ENCODE measurements at places on chromosomes 5 and 9.

GRCh38 chr5:178940569-178941360 is at the start of gene ZNF454:
TSS of gene ZNF454 (plus strand) at chr5:178941198. CDS start at chr5:178942792, 1,594 bp downstream.
- DNase-seq = no peak

- DNase-seq = peak; percentile 62
Observed at GRCh38 chr9:130448035-130448624, 3.4 kb downstream of the ASS1 start.

- DNase-seq = no peak
Observed at GRCh38 chr5:131794586-131794985, 2.2 kb downstream of the FNIP1 start.

- no peak for DNase-seq
Observed at GRCh38 chr5:99116526-99116925, 187.7 kb upstream of the CHD1 start.

DNA sequence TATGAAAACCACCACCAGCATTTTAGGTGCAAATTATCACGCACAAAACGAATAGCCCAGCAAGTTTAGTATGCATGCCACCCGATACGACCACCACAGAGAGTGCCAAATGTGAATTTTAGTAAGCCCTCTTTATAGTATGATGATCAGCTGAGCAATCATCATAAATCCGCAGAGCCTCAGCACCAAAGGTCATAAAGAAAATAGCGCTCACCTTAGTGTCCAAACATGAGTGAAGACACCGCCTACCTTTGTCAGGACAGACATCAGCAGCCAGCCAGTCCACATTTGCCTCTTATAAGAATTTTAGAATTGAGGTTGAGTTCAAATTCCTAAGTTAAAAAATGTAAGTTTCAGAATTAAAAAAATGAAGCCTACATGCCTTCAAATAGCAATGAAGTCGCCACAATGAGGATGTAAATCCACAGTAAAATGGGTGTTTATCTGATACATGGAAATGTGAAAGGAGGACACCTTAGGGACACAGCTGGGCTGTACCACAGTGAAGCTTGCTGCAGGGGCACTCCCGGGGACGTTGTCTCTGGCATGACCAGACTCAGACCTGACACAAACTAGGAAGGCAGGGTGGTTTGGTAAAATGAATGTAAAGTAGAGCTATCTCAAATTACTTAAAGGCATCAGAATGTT is 149.0 kb downstream of the AUH start:
- DNase-seq = no peak

DNA sequence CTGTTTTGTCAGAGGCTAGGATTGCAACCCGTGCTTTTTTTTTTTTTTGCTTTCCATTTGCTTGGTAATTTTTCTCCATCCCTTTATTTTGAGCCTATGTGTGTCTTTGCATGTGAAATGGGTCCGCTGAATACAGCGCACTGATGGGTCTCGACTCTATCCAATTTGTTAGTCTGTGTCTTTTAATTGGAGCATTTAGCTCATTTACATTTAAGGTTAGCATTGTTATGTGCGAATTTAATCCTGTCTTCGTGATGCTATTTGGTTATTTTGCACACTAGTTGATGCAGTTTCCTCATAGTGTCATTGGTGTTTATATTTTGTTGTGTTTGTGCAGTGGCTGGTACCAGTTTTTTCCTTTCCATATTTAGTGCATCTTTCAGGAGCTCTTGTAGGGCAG is 36.2 kb upstream of the TAF11L2 start:
- DNase-seq = no peak

DNA sequence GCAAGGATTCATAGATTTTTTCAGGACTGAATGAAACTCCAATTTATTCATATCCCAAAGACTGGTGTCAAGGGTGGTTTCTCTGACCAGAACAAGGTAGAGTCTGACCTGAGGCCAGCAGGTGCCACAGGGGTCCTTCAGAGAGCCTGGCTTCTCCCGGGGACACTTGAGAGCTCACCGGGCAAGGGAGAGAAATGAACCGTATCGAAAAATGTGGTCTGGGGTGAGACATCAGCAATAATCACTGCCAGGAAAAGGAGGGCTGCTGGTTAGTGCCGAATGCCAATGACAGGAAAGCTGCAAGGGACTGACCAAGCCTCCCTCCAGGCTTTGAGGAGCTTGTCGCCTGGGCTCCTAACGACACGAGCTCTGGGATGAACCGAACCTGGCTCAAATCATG is 142.7 kb downstream of the TTLL11 start:
- no peak for DNase-seq

GRCh38 chr9:138049085-138049778 is 171.7 kb downstream of the CACNA1B start:
- DNase-seq = no peak

DNA sequence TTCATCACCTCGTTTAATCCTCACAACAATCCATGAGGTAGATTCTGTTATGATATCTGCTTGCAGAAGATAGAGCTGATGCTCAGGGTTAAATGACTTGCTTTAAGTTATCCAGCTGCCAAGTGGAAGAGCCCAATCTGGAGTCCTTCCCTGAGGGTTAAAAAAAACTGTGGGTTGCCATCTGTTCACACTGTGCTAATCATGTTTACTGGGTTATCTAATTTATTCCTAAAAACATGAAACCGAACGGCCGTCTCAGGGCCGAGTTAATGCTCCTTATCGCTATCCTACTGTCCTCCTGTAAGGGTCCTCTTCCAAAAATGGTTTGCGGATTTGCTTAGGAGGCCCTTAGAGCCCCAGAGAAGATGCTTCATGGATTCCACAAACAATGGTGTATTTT is 153.3 kb downstream of the YIPF5 start:
- no peak for DNase-seq

- no peak for DNase-seq
Observed at GRCh38 chr5:124232515-124232914, 513.9 kb downstream of the ZNF608 start.

GRCh38 chr5:172939611-172940267 is 19.5 kb upstream of the RPL26L1 start:
- no peak for DNase-seq

GRCh38 chr5:84229045-84229444 is 155.6 kb downstream of the EDIL3 start:
- no peak for DNase-seq

DNA sequence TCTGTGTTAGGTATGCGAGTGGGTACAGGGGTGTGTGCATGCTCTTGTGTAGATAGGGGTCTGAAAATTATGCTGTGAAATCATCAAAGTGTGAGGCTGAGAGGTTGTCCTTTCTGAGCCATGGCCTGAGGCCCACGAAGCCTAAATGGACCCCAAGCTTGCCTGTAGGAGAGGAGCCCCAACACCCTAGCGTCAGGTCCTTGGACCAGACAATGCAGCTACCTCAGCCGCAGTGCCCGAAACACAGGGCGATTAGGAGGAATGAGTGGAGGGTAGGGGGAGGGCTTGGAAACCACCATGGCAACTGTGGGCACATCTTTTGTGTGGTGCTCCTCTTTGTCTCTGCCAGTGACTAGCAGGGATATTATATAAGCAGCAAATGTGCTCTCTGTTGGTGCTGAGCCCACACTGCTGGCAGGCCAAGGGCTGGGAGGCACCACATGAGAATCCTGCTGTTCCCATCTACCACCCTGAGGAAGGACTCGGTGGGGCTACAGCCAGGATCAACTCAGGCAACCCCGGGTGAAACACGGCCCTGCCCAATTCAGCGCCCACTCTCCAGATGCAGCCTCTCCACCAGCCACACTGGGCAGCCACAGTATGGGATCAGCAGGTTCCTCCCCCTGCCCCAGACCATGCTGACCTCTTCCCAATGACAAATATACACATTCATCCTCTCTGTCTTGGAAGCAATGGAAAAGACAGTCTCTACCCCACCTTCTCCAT is 84.6 kb upstream of the FSTL4 start:
- DNase-seq = no peak

- no peak for DNase-seq
Observed at GRCh38 chr5:133154274-133155075, 102.7 kb downstream of the HSPA4 start.

DNA sequence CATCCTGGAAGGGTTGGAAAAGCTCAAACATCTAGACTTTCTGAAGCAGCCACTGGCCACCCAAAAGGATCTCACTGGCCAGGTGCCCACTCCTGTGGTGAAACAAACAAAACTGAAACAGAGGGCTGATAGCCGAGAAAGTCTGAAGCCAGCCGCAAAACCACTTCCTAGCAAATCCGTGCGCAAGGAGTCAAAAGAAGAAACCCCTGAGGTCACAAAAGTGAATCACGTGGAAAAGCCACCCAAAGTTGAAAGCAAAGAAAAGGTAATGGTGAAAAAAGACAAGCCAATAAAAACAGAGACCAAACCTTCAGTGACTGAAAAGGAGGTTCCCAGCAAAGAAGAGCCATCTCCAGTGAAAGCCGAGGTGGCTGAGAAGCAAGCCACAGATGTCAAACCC is 87.6 kb downstream of the MAP1B start:
- no peak for DNase-seq

- no peak for DNase-seq
Observed at GRCh38 chr5:12745537-12745936, 841.3 kb upstream of the CTNND2 start.

DNA sequence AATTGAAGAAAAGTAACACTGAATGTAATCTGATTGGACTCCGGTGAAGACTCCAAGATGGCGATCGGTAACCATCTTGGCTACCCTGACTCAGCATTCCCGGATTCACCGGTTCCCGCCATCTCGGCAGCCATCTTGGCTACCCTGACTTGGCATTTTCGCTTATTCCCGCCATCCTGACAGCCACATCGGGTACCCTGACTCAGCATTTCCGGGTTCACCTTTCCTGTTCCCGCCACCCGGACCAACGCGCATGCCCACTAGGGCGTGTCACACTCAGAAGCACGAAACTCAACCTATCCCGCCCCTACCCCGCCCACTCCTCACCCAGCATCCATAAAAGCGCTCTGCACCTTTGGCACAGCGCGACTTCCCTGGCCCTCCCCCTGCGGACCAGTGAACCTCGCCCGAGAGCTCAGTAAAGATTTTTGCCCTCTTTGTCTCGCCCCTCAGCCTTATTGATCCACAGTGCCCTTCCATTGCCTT is 17.2 kb downstream of the SPTLC1 start:
- DNase-seq = peak; percentile 96

DNA sequence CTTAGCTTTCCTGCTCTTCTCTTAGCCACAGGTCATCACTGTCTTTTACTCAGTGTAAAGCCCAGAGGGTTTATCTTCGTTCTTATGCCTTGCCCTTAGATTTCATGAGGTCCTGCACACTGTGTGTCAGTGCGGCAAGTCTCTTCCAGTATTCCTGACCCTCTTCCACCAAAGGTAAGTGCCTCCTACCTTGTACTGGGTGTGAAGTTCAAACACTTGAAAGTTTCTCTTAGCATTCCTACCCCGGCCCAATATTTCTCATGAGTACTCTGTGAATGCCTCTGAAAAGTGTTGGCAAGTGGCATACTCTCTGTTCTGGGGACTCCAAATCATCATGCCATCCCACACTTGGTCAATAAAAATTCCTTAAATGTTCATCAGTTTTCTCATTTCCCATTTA is 37.4 kb downstream of the FBXO4 start:
- no peak for DNase-seq

DNA sequence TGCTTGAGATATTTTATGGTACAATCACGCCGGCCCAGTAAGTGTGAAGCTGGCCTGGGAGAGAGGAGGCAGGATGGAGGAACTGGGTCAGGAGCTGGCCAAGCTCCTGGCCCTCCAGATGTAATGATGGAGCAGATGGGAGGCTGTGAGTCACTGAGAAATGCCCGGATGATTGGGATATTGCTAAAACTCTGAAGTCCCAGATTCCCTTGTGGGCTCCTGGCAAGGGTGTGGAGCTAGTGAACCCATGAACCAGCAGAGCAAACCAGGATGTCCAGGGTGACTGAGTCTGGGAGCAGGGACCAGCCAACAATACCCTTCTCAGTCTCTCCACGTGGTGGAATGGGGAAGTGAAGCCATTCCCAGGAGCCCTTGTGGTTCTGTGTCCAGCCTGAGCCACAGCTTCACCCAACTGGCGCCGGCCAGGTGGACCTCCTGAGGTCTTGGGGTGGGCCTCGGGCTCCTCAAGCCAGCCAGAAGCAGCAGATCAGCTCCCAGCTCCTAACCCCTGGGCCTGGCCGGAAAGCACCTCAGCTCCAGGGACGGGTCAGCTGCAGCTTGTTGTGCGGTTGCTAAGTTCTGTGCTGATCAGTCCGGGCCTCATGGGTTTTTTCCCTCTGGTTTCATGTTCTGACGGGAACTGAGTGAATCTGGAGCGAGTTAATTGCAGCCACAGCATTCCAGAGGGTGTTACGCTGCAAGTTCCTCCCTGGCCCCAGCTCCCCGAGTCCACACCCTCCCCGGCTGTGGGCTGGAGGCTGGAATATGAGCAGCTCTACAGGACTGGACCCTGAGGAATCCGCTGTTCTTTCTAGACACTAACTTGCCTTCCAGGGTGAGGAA is 37.6 kb downstream of the DUSP1 start:
- peak; percentile 35 for DNase-seq

GRCh38 chr5:74162524-74162923 is 478.0 kb downstream of the ENC1 start:
- no peak for DNase-seq

DNA sequence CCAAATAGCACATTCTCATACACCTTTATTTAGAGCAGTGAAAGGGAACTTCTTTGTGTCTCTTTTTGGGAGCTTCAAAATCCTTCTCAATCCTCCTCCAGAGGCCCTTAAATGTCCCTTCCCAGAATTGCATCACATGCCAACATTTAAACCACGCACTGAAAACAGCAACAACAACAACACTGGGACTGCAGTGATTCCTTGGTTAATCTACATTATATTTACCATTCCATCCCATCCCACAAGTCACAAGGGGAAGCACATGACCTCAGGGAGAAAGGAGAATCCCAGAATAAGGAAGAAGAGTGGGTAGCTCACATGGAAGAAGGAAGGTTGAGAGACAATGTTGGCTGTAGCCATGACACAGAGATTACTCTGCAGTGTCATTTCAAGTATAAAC is 41.1 kb downstream of the ELOVL7 start:
- DNase-seq = no peak

GRCh38 chr5:83095163-83095956 is 18.0 kb downstream of the XRCC4 start:
- DNase-seq = no peak
